Ascending aorta (tissue), 2 donors: ENCODE measurements at places on chromosomes 11 and 22. TPM values are rescaled to one million over a fixed set of nuclear protein-coding genes. Genes with fewer than 3 reads are reported as not detected.

Gene MUC5AC
- total RNA-seq: 0.11 TPM

Gene OR8D1
- total RNA-seq: not detected

Gene SAA2
- 77.4 TPM for total RNA-seq

Gene ARSA
- 111 TPM for total RNA-seq

Gene RPS3
- 511 TPM for total RNA-seq

Gene MRGPRX4
- total RNA-seq: not detected

Gene ACAD8
- 28.6 TPM for total RNA-seq

Gene CABP7
- not detected for total RNA-seq

Gene ELF5
- not detected for total RNA-seq

Gene LRRC10B
- total RNA-seq: 0.85 TPM

Gene FAR1
- total RNA-seq: 66.0 TPM

Gene MISFA
- total RNA-seq: not detected

Gene OR52A1
- not detected for total RNA-seq

Gene ANKK1
- total RNA-seq: not detected

Gene OR52M1
- not detected for total RNA-seq

GRCh38 chr11:1567721-1568100 lies 4.4 kb downstream of the DUSP8 start:
- DNase-seq: no peak

DNA sequence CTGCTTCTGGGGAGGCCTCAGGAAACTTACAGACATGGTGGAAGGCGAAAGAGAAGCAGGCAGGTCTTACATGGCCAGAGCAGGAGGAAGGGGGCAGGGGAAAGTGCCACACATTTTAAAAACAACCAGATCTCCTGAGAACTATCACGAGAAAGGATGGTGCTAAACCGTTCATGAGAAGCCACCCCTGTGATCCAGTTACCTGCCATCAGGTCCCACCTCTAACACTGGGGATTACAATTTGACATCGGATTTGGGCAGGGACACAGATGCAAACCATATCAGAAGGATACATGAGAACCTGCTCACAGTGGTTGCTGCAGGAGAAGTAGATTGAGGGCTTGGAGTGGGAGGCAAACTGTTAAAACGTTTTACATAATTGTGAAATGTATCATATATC lies 152.2 kb downstream of the ADAMTS15 start:
- no peak for DNase-seq

GRCh38 chr11:8720352-8720751 lies 37.8 kb downstream of the RPL27A start:
- no peak for DNase-seq

DNA sequence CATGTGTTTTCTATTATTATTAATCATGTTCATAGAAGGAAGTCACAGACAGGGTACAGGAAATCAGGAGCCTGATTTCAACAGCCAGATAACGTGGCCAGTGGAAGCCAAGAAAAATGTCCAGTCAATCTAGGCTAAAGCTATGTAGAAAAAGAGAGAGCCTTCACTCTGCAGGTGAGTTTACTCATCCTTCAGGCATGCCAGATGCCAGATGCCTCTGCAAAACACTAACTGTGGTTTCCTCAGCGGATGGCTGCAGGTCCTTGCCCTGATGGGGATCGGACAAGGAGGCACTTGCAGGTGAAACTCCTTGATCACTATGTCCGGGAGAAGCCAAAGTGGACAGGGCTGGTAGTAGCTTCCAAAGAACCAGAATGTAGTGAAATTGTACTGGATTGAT lies 962.3 kb upstream of the RAG2 start:
- no peak for DNase-seq

DNA sequence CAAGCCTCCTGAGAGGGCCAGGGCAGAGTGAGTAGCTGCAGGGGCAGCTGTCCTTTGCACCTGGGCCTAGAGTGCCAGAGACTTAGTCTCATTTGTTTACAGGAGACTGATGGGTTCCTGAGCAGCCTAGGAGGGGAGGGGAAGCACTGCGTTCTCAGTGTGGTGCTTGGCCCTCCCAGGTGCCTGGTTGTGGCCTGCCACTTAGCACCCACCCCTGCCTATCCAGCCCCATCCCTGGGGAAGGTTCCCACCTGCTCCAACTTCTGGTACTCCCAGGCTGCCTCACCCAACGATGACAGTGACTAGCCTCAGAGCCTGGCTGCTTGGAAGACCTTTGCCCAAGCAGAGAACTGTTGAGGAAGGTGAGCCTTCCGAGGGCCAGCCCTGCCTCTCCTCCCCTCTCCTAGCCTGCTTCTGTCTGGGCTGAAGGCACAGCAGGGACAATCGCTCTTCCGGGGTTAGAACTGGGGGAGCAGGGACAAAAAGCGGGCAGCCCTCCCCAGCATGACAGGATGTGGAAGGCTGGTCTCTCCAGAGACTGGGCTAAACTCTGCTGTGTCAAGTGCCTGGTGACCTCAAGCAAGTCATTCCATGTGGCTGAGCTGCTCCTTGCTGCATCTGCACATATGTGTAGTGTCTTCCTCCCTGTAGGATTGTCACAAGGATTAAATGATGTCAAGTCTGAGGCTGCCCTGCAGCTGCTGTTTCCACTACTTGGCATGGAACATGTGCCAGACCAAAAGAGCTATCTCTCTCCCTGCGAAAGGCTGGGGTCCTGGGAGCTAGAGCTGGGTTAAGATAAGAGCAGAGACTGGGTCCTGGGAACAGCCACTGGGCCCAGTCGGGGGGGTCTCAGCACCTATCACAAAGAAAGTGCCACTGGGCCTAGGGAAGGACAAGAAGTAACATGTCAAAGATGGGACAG lies 9.9 kb downstream of the KCNQ1OT1 start:
- DNase-seq: no peak

DNA sequence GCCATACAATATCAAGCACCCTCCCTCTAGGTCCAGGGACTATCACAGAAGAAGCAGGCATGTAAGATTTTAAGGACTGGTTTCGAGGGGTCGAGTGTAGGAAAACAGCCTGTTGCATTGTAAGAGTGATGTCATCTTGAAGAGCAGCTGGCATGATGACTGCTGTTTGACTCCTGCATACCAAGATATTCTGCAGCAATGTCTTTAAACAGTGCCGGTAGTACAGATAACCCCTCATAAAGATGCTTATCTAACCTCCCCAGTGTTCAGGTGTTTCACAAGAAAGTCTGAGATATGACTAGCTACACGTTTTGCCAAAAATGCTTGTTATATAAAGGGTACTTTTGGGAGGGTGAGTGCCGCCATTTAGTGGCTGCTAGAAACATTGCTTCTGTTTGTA lies 12.0 kb downstream of the FAM111A start:
- DNase-seq: no peak

GRCh38 chr11:121300972-121301699 lies 8.6 kb downstream of the SC5D start:
- no peak for DNase-seq

DNA sequence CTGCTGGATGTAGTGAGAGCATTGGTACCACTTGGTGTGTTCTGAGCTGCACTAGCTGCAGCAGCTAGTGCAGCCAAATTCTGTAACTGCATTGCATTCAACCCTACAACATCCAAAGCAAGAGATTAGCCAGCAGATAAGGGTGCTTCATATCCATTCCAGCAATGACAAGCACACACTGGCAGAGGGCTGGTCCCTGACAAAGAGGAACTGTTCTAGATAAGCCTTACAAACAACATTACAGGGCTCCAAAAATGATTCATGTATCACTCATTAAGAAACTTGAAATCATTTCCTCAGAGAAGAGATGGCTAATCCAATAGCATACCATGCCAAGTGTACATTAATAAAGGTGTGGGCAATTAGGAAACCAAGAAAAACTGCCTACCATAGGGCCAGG lies 28.4 kb upstream of the RAPSN start:
- DNase-seq: no peak

DNA sequence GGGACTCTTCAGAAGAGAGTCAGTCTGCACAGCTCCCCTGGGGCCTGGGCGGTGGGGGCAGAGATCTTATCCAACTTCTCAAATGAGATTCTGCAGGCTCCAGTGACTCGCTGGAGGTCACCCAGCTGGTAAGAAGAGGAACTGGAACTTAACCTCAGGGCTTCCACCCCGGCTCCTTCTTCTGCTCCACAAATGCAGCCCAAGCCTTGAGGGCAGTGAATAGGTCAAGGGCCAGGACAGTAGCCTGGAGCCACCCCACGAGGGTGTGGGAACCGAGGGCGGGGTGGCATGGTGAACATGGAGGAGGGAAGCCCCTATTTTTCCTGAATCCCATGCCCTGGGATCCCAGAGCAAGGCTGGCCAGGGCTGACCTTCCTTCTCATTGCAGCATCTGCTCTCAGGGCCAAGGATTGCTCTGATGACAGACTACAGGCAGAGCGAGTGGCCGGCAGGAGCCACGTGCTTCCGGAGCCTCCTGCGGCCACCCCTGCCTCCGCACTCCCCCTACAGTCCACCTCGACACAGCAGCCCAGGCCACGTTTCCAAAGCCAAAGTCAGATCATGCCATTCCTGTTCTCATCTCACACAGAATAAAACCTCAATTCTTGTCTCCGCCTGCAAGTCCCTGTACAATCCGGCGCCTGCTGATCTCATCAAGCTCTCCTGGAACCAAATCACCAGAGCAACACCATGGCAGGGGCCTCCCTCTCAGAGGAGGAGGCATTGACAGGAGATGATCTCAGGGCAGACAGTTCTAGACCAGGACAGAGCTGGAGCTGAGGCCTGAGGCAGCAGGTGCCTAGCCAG lies 21.1 kb upstream of the UPK3A start:
- DNase-seq: peak; percentile 85

- DNase-seq: no peak
These were observed 911.9 kb downstream of the METTL15 start for GRCh38 chr11:29019960-29020683.

DNA sequence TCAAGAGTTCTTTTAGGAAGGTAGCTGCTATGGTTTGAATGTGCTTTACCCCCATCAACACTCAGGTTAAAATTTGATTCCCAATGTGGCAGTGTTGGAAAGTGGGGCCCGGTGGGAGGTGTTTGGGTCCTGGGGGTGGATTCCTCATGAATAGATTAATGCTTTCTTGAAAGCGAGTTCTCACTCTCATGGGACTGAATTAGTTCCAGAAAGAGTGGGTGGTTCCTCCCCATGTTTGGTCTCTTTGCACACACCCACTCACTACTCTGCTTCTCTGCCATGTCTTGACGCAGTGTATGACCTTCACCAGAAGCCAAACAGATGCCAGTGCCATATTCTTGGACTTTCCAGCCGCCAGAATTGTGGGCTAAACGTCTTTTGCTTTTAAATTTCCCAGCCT lies 394.4 kb downstream of the OPCML start:
- DNase-seq: no peak

GRCh38 chr22:44685384-44686056 lies 16.5 kb upstream of the PRR5 start:
- no peak for DNase-seq

- no peak for DNase-seq
These were observed 35.2 kb downstream of the MAML2 start for GRCh38 chr11:96307776-96308140.

- no peak for DNase-seq
These were observed 130.0 kb upstream of the MTNR1B start for GRCh38 chr11:92839450-92839849.

- no peak for DNase-seq
These were observed 46.7 kb downstream of the MED15 start for GRCh38 chr22:20553947-20554741.

DNA sequence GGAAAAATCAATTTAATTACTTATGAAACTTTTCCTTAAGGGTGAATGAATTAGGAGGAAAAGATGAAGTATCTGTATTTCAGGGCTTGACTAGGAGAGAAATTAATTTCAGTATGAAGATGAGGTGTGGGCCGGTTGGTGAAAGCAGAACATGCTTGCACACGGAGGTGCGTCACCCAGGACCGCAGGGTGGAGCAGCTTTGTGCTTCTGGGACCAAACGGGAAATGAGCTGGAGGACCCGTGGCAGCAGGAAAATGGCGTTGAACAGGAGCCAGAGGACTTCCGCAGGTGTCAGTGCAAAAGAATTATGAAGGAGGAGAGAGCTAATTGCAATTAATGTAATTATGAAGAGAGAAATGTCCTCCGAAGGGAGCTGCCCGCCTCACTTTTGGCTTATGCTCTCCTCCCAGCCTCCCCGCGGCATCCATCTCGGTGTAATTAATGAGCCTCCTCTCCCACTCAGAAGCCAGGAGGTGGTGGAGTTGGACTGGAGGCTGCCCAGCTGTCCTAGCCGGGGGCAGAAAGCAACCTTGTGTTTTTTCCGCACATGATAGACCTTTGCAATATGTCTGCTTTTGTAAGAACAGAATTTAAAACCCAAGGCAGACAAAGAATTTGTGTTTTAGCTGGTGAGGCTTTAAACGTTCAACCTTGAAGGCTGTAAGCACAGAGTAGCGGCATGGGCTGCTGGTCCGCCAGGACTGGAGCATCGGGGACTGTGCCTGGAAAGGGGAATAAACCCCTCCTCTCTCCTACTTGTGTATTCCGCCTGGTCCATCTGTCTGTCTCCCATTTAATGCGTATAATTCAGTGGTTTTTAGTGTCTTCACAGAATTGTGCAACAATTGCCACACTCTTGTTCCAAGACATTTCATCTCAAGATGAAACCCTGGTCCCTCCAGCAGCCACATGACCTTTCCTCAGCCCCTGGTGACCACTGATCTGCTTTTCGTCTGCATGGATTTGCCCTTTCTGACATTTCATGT lies 180.6 kb downstream of the TBC1D22A start:
- no peak for DNase-seq

- no peak for DNase-seq
These were observed 46.4 kb downstream of the GAB4 start for GRCh38 chr22:16961477-16962186.

DNA sequence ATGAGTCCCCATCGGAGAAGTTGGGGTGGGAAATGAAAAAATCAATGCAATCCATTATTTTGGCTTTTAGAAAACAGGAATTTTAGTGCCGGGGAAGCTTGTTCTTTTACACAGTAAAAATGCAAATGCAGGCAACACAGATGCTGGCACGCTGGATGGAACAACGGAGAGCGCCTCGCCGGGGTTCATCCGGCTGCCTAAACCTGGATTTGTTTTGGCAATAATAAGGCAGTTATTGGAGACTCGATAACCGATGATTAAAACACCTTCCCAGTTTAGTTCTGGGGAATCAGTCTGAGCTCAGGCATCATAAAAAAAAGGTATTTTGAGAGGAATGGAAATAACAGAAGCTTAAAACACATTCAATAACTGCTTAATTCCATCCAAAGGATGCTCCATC lies 2.9 kb downstream of the DSCAML1 start:
- no peak for DNase-seq
